ENCODE measurements at places on chromosomes 7 and 10.

DNA sequence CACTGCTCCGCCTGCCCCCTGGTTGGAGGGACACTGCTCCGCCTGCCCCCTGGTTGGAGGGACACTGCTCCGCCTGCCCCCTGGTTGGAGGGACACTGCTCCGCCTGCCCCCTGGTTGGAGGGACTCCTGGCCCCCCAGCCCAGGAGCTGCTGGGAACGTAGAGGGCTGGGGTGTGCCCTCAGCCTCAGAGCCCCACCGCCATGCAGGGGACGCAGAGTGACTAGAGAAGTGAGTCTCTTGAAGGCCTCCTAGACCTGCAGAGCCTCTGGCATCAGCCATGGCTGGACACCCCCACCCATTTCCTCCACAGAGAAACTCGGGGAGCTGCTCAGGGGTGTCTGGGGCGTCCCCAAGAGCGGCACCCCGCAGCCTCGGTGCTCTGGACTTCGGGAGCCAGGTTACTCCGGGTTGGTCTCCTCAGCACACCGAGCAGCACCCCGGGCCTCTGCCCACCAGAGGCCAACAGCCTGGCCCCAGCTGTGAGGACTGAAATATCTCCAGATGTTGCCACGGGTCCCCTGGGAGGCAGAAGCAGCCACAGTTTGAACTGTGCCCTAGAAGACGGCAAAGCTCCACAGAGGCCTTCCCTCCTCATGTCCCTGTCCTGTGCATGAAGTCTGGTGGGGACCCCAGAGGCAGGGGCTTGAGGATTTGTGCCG, 191.9 kb downstream of the ELFN1 start:
- no peak for DNase-seq

DNA sequence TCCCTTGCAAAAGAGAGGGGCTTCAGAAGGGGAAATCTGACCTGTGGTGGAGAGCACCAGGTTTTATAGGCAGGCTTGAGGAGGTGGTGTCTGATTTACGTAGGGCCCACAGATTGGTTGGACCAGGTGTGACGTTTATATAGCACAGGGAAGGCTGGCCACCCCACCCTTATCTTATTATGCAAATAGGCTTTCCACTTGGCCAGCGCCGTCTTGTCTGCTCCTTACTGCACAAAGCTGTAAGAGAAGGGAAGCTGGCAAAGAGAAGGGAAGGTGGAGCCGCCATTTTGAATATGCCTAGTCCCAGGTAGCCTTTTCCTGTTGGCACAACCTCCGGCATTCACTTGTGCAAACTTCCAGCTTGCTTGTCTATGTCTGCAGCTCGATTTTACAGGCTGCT, 221.4 kb downstream of the GATA3 start:
- no peak for DNase-seq

- DNase-seq = no peak
Measured at GRCh38 chr10:89273680-89274079, 22.1 kb upstream of the LIPA start.

DNA sequence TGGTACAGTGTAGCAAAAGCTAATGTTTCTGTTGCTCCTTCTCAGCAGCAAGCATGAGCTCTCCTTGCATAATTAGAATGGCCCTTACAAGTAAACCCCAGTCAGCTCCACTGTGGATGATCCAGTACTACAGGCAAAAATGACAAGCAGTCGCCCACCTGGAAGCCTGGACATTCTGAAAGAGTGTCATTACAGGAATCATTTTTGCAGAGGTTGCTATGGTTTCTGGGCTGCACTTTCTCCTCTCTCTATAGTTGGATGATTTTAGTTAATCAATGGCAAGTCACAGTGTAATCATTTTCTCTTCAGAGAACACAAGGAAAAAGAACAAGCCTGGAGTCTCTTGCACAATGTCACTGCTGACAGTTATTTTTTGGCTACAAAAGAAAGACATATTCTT, 102.9 kb upstream of the MYO3A start:
- no peak for DNase-seq

Measured in GM18507 (cell line).